ENCODE measurements at places on chromosomes 1 and 21.

DNA sequence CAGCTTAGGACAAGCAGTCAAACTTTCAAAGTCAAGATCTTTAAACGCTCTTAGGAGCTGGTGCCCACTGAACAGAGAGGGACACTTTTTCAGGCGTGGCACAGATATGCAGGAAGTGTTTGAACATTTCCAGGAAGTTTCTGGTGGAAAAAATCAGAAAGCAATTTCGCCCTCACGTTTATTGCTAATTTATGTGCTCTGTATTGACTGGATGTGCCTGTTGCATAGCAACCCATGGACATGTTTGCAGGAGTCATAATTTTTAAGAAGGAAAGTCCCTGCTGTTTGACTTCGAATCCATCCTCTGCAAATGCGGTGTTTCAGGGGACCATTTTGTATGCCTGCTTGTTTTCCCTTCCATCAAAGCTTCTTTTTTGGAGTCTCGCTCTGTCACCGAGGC lies 239.9 kb upstream of the IRF2BP2 start:
- no peak for DNase-seq

GRCh38 chr1:22045604-22046228 lies 6.8 kb upstream of the CDC42 start:
- DNase-seq: no peak

GRCh38 chr21:45114072-45114471 lies 39.7 kb downstream of the ADARB1 start:
- no peak for DNase-seq

GRCh38 chr1:83762039-83762365 lies 236.9 kb downstream of the TTLL7 start:
- no peak for DNase-seq

GRCh38 chr1:154867841-154868605 lies 2.1 kb downstream of the KCNN3 start:
- DNase-seq: no peak

DNA sequence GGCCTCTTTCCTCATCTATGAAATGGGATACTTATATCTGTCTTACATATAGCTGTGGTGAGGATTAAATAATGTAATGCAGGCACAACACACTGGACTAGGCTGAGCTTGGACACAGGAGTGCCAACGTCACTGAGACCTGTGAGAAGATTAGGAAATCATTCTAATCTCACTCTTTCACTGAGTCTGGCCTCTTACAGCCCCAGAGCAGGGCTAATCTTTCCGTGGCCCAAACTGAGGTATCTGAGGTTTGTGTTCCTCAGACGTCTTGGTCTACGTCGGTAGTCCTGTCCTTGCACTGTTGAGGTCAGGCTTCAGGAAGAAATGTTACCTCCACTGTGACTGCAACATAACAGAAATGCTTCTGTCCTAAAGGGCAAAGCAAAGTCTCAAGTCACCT lies 22.6 kb upstream of the A3GALT2 start:
- DNase-seq: no peak

GRCh38 chr1:161121042-161121650 lies 3.2 kb downstream of the NIT1 start:
- no peak for DNase-seq

GRCh38 chr1:218930472-218931241 lies 243.0 kb upstream of the LYPLAL1 start:
- DNase-seq: peak; percentile 38

DNA sequence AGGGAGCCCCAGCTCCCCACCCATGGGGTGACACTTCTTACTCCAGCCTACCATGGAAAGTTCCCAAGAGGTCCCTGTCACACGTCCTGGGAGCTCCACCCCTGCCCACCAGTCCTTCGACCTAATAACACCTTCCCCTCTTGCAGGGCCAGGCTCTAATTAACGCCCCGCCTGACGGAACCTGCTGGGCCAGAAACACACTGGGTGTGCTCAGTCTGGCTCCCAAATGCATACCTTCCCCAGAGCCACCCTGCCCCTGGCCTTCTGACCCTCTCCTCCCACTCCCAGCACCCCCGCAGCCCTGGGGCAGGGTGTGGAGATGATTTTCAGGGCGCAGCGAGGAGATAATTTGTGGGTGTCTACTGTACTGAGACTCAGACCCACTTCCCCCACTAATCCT lies 20.6 kb downstream of the PGLYRP3 start:
- DNase-seq: no peak

GRCh38 chr1:2076826-2077225 lies 26.6 kb downstream of the PRKCZ start:
- no peak for DNase-seq

- no peak for DNase-seq
Measured at GRCh38 chr1:229991104-229991513, 75.9 kb upstream of the GALNT2 start.

- DNase-seq: no peak
Measured at GRCh38 chr1:43199093-43199726, 27.1 kb downstream of the CFAP57 start.
